ENCODE measurements at places on chromosomes 12 and 14.

GRCh38 chr12:32669584-32669983 is 9.5 kb upstream of the DNM1L start:
- no peak for DNase-seq

- DNase-seq = no peak
Measured at GRCh38 chr12:100414739-100415138, 57.9 kb downstream of the SLC17A8 start.

DNA sequence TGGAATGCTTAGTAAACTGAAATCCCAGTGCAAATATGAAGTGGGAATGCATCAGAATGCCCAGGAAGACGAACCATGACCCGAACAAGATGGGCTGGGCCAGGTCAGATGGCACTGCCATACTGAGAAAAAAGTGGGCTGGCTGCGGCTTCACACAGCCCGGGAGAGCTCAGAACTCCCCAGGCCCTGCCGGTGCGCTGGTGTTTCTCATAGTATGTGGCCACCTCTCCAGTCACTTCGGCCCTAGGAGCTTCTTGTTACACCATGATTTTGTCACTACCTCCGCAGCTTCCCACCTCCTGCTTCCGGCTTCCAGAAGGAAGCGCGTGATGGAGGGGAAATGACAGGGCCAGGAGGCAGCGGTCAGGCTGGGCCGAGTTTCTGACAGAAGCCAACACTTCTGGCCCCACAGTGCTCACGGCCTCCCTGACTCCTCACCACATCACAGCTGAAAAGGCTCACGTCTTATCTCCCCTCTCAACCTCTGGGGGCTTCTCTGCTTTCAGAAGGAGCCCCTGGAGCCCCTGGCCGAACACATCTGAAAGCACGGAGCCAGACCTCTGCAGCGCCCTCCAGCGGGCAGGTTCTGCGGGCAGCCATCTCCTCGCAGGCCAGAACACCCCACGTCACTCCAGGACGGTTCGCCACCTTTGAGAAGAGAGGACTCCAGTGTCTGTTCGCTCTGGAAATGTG is 30.7 kb downstream of the DAD1 start:
- DNase-seq = no peak

GRCh38 chr14:31307198-31307597 is 99.6 kb upstream of the HECTD1 start:
- no peak for DNase-seq

DNA sequence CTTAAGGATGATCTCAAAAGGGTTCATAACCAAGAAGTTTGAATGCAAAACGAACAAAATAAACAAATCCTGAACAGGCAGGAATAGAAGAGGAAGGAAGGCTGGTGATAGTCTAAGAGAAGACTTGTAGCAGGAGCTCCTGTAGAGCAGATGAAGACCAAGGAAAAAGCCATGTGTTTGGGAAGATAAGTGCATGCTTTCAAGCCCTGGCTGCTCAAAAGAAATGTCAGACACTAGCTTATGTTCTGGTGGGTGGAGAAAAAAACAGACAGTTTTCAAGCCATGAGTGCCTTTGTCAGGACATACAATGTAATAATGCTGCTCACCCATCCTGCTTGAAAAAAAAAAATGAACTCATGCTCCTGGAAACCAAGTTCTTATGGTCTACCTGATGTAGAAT is 27.4 kb downstream of the TAOK3 start:
- no peak for DNase-seq

GRCh38 chr12:20469756-20470155 is 101.4 kb downstream of the PDE3A start:
- no peak for DNase-seq

DNA sequence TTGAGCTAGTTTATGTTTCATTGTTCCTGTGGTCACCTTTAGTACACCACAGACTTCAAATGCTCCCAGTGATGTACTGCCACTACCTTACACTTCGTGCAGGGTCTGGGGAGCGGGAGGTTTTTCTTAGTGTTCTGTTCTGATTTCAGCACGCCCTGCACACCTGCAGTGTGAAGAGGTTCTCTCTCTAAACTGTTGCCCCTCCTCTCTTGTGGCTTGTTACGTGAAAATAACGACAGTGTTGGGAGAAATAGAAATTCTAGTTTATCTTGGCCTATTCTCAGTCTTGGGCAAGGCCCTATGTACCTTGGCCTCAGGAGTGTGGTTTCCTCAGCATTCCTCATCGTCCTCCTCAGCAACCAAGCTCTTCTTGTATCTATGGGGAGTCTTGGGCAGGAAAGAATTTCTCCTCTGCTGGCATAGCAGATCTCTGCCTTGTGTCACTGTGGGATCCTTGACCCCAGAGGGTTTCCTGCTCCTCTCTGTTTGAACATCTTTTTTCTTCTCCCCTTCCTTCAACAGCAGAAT is 48.6 kb downstream of the EIF2S3B start:
- no peak for DNase-seq

DNA sequence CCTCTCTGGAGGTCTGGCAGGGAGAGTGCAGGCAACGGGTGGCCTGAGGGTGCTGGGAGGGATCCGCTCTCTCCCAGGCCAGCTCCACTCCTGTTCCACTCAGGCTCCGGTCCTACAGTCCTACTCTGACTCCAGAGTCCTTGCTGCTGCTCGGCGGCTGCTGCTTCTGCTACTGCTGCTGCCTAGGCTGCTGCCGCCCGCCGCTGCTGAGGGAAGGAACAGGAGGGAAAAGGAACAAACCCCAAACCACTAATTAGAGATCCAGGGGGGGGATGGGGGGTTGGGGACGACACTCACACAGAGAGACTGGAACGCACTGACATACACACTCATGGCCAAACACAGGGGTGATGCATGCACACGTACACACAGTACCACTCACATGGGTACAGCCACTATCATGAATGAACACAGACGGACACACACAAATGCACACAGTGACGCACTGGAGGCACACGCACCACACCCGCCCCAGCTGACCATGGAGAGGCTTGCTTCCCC is at the start of gene SP7:
TSS of gene SP7 (minus strand) at position 174 of the 501 bp plus-strand sequence. CDS start 708 bp downstream, outside the sequence.
- DNase-seq = no peak

DNA sequence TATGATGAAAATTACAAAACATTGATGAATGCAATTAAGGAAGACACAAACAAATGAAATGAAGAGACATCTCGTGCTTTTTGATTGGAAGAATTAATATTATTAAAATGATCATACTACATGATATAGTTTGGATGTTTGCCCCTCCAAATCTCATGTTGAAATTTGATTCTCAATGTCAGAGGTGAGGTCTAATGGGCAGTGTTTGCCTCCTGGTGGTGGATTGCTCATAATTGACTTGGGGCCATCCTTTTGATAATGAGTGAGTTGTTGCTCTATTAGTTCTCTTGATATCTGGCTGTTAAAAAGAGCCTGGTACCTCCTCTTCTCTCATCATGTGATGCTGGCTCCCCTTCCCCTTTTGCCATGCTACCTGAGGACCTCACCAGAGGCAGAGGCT is 56.7 kb downstream of the CD163L1 start:
- DNase-seq = no peak

- no peak for DNase-seq
Measured at GRCh38 chr14:21467616-21468015, 9.1 kb downstream of the RAB2B start.

- DNase-seq = no peak
Measured at GRCh38 chr12:101087920-101088319, 122.1 kb downstream of the SLC5A8 start.

DNA sequence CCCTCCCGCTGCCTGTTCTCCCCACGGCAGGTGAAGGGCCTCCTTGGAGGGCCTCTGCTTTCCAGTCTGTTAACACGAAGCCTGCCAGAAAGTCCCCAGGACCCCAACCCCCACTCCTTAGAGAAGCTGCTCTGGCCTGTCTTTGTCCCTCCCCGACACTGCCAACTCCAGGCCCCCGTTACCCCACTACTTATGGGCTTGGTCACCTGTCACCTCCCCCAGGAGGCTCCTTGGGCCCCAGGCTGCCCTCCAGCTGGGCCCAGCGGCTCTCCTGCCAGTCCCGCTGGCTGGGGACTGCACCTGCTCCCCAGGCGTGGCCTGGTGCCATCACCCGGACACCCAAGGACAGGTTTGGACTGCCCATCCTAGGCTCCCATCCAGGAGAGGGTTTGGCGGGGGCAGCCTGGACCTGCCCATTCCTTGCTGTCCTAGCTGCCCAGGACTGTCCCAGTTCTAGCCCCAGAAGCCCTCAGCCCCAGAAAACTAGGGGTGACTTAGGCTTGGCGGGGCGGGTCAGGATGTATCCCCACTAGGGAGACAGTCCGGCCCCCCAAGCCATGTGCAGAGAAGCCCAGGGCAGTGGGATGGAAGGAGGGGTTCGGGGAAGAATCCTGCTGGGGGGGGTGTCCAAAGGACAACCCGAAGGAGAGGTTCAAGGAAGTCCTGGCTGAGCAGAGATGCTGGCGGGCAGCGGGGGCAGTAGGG is 155.7 kb upstream of the C14orf180 start:
- peak; percentile 55 for DNase-seq

DNA sequence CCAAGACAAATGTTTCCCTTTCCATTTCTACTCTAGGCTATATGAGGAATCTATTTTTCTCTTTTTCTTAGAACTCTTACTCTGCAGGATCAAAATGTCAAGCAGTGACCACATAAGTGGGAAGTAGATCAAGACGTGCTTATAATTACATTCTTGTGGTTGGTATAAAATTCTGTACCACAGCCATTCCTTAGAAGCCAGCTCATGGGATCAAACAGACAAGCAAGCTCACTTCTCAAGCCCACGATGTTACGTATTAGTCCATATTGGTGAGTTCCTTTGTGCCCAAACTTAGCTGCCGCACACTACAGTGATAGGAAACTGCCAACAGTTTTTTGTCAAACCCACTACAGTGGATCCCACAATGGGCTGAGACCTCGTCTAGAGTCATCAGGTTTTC is 53.4 kb downstream of the IFNG start:
- DNase-seq = no peak

DNA sequence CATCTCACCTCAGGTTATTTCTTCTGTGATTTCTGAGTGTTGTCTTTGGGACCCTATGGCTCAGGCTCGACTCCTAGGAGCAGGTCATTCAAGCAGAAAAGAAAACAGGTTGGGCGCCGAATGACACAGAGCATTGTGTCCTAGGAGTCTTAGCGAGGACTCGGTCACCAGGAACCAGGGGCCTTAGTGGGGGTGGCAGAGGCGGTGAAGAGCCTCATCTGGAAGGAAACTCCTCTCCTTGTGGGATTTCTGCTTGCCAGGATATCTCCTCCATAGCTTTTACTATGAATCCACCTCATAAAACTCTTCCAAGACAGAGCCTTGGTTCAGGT is 630 bp downstream of the PLEKHH1 start:
- DNase-seq = no peak

GRCh38 chr12:72289633-72290032 is 17.5 kb downstream of the TRHDE start:
- DNase-seq = no peak

- no peak for DNase-seq
Measured at GRCh38 chr14:65006261-65006721, 19.6 kb downstream of the FNTB start.

GRCh38 chr12:79662046-79662811 is 28.5 kb downstream of the PAWR start:
- DNase-seq = no peak

- no peak for DNase-seq
Measured at GRCh38 chr12:43102546-43103264, 449.3 kb downstream of the ADAMTS20 start.

DNA sequence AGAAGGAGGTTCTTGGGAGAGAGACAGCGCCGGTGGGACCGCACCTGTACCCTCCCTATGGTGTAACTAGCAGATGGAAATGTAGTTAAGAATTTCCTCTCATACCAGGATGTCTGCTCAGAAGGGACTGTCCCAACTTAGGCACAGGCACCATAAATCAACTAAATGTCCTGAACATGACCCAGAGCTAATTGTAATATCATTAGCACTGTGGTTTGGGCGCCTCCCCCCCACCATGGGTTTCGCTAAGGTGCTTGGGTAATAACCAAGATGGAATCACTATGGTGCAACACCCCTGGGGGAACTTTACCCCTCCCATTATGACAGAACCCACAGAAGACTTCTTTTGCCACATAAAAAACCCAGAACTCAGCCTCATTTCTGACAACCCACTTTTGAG is 15.9 kb downstream of the ZNF641 start:
- DNase-seq = no peak

DNA sequence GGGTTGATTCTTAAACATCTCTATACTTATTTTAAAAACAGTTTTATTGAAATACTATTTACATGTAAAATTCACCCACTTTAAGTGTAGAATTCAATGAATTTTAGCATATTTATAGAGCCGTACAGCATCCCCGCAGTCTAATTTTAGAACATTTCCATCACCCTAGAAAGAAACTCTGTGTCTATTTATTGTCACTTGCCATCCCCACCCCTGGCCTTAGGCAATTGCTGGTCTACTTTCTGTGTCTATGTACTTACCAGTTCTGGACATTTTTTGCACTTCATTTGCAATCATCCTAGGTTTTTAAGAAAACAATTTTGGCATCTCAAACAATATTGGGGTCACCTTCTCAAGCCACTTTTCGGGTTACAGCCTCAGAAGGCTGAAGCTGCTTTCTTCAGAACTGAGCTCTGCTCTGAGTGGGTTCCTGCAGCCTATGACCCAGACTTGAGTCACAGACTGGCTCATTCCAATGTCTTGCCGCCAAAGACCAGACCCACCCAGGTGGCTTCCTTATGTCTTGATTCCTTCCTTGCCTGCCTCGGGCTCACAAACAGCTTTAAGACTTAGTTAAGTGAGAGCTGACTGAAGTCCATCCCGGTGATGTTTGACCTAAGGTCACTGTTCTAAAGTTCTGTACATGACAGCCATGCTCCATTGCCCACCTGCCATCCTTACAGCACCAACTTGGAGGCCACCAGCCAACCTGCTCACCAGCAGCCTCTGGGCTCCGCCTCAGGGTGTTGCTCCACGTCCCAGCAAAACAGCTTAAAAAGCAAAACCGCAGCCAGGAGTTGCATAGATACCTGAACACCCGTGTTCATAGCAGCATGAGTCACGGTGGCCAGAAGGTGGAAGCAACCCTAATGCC is 131.5 kb downstream of the CHST11 start:
- no peak for DNase-seq

DNA sequence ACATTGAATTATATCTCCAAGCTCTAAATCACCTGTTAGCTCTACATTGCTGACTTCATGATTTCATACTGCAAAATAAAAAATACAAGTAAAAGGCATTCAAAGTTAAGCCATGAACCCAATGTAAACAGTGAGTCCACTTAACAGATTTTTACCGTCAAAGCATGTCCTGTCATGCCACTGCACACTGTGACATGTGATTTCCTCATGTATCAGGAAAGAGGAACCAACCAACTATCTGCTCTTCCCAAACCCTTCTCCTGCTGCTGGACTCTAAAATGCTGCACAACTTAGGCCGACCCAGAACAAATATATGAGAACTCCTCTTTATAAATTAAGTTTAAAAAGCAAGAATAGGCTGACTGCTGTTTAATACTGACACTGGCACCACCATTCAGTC is 37.5 kb downstream of the TM7SF3 start:
- DNase-seq = no peak

DNA sequence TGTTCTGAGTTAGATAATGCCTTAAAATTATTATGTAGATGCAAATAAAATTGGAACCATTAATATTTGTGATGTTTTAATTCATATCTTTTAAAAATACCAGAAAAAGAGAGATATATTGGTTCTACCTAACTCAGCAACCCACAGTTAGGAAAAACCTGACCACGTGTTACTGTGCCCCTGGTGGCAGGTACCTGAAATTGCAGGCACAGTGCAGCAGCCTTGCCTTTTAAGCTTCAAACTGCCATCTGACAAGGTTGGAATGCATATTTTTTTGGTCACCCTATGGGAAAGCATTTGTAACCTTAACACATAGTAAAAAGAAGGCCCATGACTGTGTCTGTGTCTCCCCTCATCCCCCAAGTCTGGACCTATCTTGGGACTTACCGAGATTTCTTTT is 109.4 kb upstream of the NOS1 start:
- DNase-seq = no peak

- DNase-seq = no peak
Measured at GRCh38 chr12:10940389-10940788, 1.3 kb upstream of the TAS2R14 start.

Measured in cardiac septum (tissue), 1 donor.